Endothelial cell of umbilical vein (primary cell): ENCODE measurements at places on chromosomes 5 and 9. TPM values are rescaled to one million over a fixed set of nuclear protein-coding genes. Genes with fewer than 3 reads are reported as not detected.

DNA sequence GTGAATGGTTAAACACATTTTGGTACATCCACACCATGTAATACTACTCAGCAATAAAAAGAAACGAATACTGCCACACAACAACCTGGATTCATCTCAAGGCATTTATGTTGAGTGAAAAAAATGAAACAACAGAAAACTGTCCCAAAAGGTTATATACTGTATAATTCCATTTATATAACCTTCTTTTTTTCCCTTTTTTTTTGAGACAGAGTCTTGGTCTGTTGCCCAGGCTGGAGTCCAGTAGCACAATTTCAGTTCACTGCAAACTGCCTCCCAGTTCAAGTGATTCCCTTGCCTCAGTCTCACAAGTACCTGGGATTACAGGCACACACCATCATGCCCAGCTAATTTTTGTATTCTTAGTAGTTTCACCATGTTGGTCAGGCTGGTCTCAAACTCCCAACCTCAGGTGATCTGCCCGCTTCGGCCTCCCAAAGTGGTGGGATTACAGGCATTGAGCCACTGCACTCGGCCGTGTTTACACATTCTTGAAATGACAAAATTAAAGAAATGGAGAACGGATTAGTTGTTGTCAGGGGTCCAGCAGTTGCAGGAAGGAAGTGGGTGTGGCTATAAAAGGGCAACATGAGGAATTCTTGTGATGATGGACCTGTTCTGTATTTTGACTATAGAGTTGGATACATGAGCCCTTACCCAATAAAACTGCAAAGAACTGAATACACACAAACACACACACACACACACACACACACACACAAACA is 17.4 kb downstream of the PPP6C start:
- peak overlapping the region; percentile 8 for H3K27ac ChIP-seq
- peaks cover 10% of the 10 kb centered on the region for H3K4me1 ChIP-seq
- H3K36me3 ChIP-seq, result no peaks in the 10 kb centered on the region
- no peaks in the 10 kb centered on the region for H3K27me3 ChIP-seq

DNA sequence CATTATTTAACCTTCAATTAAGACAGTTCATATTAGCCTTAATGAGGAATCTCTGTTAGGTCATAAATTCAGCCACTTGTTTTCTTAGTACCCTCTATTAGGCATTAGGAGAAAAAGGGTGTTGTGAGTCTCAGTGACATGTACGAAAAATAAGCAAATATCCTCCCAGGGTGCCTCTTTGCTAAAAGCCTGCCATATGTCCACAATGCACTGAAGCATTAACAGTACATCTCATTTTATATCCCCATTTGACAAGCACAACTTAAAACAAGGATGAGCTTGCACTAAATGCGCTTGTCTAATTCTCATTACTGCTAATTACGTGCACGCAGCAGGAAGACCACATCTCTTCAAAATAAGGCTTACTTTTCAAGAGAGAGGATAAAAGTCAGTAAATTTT is 48.4 kb upstream of the SRFBP1 start:
- no peak overlapping the region for H3K4me3 ChIP-seq
- H3K36me3 ChIP-seq, result no peaks in the 10 kb centered on the region
- peaks cover 2% of the 10 kb centered on the region for H3K27me3 ChIP-seq
- H3K4me1 ChIP-seq, result no peaks in the 10 kb centered on the region

CBY3 gene
- total RNA-seq, result not detected in 2 replicates

AGTPBP1 gene
- total RNA-seq, result 18.4 and 19.1 TPM in 2 replicates
